Left cardiac atrium (tissue), 4 donors: ENCODE measurements at places on chromosomes 13 and 19. TPM values are rescaled to one million over a fixed set of nuclear protein-coding genes. Genes with fewer than 3 reads are reported as not detected.

DNA sequence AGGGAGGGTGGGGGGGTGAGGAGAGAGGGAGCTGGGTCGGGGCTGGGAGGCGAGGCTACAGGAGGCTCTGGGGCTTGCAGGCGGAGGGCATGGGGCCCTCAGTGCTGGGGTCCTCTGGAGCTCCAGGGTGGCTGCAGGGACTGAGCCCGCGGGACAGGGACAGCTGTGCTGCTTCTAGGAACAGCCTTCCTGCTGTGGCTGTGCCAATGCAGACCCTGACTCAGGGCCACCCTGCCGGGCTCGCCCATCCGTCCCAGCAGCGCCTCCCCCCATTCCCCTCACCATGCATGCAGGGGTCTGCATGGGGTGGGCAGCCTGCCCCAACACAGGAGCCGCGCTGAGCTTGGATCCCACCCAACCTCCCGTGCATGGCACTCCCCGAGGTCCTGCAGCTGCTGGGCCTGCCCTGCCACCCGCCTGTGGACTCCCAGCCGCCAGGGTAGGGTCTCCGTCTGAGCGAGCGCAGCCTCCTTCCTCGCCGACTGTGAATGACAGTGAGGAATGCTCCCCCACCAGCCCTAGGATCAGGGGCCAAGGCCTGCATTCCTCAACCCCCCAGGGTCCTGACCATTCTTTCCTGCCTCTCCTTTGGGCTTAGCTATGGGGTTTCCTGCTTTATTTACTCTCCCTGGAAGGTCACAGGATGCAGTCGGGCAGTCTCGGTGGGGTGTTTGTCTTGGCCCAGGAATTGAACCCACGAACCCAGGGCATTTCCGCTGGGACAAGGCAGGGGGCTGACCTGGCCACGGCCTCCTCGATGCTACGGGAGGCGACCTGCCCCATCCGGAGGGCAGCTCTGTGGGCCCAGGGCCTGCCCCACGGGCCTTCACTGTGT, 23.4 kb downstream of the CEBPG start:
- peak; percentile 60 for DNase-seq

- DNase-seq, result peak; percentile 83
Measured at GRCh38 chr19:44747739-44748425, 626 bp upstream of the BCL3 start.

DNA sequence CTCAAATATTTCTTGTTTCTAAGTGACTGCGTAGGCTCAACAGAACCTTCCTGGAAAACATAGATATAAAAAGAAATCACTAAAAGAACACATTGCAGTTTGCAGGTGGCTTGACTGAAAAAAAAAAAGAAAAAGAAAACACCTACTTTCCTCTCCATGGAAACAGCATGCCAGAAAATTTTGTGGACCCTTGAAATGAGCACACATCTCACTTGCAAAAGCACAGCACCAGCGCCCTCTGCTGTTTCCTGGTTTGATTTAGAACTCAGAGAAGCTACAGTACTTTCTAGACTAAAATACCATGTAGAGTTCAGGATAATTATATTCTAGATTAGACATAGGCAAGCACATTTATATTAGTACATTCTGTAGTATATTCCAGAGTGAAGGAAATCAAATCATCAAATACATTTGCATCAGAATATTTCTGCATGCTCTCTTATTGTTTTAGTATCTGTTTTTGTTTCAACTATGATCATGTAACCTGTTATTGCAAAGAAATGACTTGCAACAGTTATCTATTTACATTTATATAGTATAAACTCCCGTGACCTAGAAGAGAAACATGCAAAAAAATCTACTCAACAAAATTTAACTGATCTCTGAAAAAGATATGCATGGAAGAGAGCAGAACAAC, 22.3 kb upstream of the XPO4 start:
- peak; percentile 88 for DNase-seq

GRCh38 chr19:30333291-30334065, 38.7 kb upstream of the ZNF536 start:
- DNase-seq, result no peak

DNA sequence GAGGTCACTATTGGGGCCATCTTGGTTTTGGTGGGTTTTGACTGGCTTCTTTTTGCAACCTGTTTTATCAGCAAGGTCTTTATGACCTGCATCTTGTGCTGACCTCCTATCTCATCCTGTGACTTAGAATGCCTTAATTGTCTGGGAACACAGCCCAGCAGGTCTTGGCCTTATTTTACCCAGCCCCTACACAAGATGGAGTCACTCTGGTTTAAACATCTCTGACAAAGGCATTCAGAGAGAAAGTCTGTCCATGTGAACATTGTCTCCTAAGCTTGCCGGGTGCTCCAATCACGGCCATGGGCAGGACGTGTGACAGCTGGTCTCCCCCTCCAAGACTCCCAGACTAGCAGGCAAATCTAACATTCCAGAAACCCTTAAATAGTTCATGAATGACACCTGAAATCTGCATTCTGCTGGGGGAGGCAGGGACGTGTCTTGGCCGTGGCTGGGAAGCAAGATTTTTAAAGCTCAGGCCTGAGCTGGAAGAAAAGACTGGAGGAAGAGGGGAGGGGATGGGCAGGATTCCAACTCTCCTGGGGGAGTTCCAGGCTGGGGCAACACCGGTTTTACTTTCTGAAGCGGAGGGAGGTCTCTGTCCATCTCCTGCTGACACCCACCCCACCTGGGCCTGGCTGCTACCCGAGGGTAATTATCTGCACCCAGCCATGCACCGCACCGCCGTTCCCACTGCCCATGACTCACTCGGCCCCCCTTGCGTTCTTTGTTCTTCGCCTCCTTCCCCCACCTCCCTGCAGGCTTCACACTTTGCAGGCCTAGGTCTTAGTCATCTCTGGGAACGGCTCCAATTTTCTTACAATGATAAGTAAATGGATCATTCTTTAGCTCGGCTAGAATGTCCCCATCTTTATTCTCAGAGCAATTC, 11.6 kb upstream of the OR1M1 start:
- DNase-seq, result peak; percentile 87

- no peak for DNase-seq
Measured at GRCh38 chr13:46122304-46122703, 17.5 kb upstream of the CPB2 start.

GRCh38 chr19:7355151-7355820, 6.5 kb downstream of the ARHGEF18 start:
- DNase-seq, result no peak

- no peak for DNase-seq
Measured at GRCh38 chr13:48158290-48158689, 63.4 kb upstream of the MED4 start.

DNA sequence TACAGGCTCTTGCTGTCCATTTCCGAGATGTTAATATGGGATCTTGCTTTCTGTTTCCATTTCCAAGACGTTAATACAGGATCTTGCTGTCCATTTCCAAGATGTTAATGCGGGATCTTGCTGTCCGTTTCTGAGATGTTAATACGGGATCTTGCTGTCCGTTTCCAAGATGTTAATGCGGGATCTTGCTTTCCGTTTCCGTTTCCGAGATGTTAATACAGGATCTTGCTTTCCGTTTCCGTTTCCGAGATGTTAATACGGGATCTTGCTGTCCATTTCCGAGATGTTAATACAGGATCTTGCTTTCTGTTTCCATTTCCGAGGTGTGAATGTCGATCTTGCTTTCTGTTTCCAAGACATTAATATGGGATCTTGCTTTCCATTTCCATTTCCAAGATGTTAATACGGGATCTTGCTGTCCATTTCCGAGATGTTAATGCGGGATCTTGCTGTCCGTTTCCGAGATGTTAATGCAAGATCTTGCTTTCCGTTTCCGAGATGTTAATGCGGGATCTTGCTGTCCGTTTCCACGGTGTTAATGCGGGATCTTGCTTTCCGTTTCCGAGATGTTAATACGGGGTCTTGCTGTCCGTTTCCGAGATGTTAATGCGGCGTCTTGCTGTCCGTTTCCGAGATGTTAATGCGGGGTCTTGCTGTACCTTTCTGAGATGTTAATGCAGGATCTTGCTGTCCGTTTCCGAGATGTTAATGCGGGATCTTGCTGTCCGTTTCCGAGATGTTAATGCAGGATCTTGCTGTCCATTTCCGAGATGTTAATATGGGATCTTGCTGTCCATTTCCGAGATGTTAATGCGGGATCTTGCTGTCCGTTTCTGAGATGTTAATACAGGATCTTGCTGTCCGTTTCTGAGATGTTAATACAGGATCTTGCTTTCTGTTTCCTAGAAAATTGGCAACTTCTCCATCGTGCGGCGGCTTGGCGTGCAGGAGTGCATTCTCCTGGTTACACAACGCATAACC, 38.3 kb downstream of the PEX11G start:
- DNase-seq, result no peak

DNA sequence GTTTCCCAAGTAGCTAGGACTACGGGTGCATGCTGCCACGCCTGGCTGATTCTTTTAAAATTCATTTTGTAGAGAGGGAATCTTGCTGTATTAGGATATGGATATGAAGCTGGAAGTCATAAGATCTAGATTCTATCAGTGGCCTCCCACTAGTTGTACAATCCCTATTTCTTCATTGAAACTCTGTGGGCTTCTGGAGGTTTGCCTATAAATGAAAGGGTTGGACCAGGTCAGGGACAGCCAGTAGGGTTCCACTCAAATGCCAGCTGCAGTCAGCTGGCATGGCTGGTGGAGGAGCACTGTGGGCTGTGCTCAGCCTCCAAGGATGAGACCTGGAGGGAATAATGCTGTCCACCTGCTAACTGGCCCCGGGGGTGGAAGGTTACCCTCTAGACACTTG, 110.2 kb upstream of the GJB6 start:
- no peak for DNase-seq

DNA sequence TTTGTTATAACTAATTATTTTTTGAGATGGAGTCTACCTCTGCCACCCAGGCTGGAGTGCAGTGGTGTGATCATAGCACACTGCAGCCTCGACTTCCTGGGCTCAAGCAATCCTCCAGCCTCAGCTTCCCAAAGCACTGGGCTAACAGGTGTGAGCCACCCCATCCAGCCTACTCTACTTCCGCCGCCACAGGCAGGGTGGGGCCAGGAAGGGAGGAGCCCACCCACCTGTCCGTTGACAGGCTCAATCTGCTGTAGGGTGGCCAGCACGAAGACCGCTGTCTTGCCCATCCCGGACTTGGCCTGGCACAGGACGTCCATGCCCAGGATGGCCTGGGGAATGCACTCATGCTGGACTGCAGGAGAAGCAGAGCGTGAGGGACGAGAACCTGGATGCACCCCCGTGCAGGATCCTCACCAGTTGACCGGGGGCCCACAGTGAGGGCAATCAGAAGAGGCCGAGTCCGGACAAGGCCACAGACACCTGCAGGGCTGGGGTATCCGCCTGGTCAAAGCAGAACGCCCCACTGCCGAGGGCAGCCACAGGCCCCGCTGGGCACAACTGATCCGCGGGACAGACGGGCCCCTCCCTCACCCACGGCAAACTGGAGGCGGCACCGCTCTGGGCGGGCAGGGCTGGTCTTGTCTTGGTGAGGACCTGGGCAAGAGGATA, 6.7 kb downstream of the DDX39A start:
- no peak for DNase-seq

- no peak for DNase-seq
Measured at GRCh38 chr13:46051968-46052318, 603 bp downstream of the ZC3H13 start.

GRCh38 chr19:33191501-33191900, 2.6 kb upstream of the LRP3 start:
- DNase-seq, result no peak

GRCh38 chr13:72199640-72200039, 332.6 kb upstream of the DACH1 start:
- no peak for DNase-seq

DNA sequence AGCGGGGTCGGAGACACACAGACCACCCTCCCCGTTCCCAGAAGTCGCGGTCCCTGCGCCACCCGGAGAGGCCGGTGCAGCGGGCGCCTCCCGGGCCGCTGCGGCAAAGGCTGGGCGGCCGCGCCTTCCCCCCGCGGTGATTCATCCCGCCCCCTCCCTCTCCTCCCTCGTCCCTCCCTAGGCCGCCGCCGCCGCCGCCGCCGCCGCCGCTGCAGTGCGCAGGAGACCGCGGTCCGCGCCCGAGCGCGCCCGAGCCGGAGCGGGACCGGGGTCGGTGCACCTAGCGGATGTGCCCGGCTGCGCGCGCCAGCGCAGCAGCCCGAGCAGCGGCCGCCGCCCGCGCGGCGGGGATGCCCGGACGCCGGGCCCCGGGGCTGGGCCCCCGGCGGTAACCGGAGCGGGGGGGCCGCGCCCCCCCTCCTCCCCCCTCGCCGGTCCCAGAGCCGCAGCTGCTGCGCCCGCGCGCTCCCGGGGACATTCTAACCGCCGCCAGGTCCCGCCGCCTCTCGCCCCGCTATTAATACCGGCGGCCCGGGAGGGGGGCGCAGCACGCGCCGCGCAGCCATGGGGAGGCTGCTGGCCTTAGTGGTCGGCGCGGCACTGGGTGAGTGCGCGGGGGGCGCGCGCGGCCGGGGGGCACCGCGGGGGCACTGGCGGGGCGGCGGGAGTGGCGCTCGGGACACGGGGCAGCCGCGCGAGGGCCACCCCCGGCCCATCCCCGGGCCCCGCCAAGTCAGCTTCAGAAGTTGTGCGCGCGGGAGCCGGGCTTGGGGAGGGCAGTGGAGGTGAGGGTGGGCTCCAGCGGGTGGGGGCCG, at the start of gene SCN1B:
Gene SCN1B (plus strand): TSS at position 214 of the 815 bp plus-strand sequence. CDS start 351 bp downstream, at position 565.
- DNase-seq, result peak; percentile 81

DNA sequence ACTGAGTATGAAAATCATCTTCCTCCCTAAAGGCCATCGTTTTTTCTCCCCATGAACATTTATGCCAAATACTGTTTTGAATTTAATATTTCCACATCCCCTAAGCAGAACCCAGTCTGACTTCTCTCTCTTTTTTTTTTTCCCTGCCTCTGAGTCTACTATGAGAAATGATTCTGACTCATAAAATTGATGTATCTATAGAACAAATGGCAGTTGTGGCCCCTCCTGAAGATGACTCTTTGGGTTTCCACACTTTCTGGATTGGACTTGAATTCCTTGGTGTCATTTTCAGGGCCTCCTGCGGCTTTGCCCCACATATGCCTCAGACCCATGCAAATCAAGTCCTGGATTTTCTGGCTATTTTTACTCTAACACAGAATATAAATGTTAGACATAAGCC, 22.7 kb upstream of the NAXD start:
- DNase-seq, result no peak

- DNase-seq, result no peak
Measured at GRCh38 chr13:100725472-100725871, 50.9 kb upstream of the TMTC4 start.

- no peak for DNase-seq
Measured at GRCh38 chr19:41276231-41276630, 12.1 kb downstream of the HNRNPUL1 start.

GRCh38 chr13:40060296-40061007, 405.0 kb downstream of the COG6 start:
- peak; percentile 52 for DNase-seq

Gene KLK4
- total RNA-seq, result not detected

Gene ZNF568
- 6.1 TPM for total RNA-seq

Gene CGB8
- not detected for total RNA-seq

Gene C1QTNF9B
- 1.3 TPM for total RNA-seq

Gene FFAR1
- not detected for total RNA-seq

Gene ICAM1
- 12.0 TPM for total RNA-seq

Gene SELENOV
- not detected for total RNA-seq
